Stimulated activated CD4-positive, alpha-beta T cell treated with anti-CD3 and anti-CD28 coated beads, Interleukin-15, amount 100 ng/mL, for 1 hour (primary cell): ENCODE measurements at places on chromosomes 6 and 20.

DNA sequence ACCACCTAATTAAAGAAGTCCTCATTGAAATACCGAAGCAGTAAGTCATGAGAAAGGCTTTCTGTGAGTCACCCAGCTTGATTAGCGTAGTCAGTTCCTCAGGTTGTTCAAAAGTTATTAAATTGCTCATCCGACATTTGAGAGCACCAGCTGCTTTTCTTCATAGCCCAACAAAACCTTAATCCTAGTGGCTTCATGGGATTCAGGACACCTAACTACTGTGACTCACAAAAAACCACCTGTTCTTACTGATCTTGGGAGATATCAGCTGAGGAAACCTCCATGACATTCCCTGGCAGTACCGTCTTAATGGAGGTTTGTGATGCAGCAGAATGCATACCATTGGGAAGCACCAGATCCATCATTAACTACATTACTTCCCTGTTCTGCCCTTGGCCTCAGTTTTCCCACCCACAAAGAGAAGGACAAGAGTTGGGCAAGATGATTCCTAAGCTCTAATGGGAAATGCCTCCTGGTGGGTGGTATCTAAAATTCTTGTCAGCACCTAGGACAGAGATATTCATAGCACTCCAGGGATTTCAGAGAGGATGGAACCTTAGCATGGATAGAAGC is 103.8 kb downstream of the KHDC1L start:
- DNase-seq = no peak

GRCh38 chr20:36479938-36480337 is 61.4 kb upstream of the MYL9 start:
- DNase-seq = no peak

- no peak for DNase-seq
Observed at GRCh38 chr6:52612336-52613054, 35.6 kb upstream of the TRAM2 start.

GRCh38 chr6:137685798-137686375 is 181.2 kb upstream of the TNFAIP3 start:
- DNase-seq = no peak

- DNase-seq = no peak
Observed at GRCh38 chr20:5996765-5997164, 46.3 kb downstream of the MCM8 start.

- DNase-seq = no peak
Observed at GRCh38 chr6:1593958-1594314, 15.8 kb upstream of the FOXC1 start.

GRCh38 chr6:118652051-118652615 is 742 bp upstream of the CEP85L start:
- DNase-seq = no peak

- no peak for DNase-seq
Observed at GRCh38 chr20:36775196-36775595, 1.6 kb upstream of the DSN1 start.

- DNase-seq = no peak
Observed at GRCh38 chr20:22368235-22368634, 216.1 kb downstream of the FOXA2 start.

- no peak for DNase-seq
Observed at GRCh38 chr20:45097485-45098102, 3.3 kb downstream of the KCNS1 start.

GRCh38 chr20:58040447-58041290 is 187.8 kb downstream of the ANKRD60 start:
- no peak for DNase-seq

DNA sequence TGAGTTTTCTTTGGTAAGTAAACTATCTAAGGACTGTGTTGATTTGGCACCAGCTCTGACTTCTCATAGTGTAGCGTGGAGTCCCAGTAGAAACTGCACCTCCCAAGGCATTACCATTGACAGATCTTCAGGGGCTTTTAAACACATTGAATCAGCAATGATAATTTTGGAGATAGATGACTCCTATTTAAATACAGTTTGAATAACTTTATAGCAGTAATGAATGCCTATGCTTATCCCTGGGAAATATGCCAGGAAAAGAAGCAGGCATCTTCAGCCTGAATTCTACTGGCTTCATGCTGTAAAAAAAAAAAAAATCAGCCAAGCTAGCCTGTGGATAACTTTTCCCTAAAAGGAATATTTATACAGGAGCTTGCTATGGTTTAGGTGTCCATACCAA is 895.9 kb downstream of the EYS start:
- DNase-seq = no peak

- no peak for DNase-seq
Observed at GRCh38 chr6:19181211-19181610, 656.0 kb upstream of the ID4 start.

- DNase-seq = no peak
Observed at GRCh38 chr6:27148404-27148795, 99.1 kb upstream of the PRSS16 start.

- DNase-seq = no peak
Observed at GRCh38 chr20:12354725-12355124, 437.0 kb downstream of the BTBD3 start.

DNA sequence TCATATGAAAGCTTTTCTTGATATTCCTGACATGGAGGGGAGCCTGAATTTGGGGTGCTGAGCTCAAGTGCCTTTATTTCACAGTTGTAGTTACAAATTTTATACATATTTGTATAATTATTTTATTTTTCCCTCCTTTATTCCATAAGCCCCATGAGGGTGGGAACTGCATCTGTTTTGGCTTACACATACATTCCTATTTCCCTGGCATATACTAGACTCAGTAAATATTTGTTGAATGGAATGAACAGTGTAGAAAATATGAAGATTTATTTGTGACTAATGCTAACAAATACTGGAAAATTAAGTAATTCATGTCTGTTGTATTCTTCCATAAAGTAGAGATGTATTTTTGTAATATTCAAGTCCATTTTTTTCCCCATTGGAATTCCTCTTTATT is 127.1 kb downstream of the MYO6 start:
- no peak for DNase-seq

GRCh38 chr6:156776470-156776839 is 723 bp upstream of the ARID1B start:
- DNase-seq = no peak

DNA sequence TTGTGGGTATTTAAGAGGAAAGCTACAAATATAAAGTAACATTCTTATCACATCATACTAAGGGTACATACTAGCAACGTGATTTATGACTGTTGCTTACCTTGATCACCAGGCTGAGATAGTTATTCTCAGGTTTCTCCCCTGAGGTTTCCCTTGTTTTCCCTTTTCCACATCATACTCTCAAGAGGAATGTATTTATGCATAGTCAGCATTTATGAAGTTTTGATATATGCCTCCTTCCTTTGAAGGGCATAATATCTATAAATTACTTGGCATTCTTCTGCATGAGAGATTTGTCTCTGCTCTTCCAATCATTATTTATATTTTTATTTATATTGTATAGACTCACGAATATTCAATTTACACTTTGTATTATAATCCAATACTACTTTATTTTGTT is 726.7 kb upstream of the ADGRB3 start:
- no peak for DNase-seq

- DNase-seq = no peak
Observed at GRCh38 chr6:140401761-140402160, 1027.3 kb upstream of the CITED2 start.

DNA sequence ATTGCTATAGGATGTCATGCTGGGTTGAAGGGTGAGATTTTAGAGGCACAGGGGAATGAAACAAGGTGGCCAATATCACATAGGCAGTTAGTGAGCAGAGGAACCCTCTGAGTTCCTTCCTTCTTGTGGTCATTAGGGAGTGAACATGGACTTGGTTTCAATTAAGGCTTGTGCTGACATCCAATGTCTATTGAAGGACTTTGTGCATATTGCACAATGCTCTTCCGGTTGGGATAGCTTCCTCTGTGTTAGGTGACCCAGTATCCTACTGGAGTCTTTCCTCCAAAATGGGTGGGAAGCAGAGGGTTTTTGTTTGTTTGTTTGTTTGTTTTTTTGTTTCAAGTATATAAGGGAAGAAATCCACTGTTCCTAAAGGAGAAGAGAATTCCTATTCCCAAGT is 98.5 kb downstream of the HDGFL1 start:
- DNase-seq = no peak

DNA sequence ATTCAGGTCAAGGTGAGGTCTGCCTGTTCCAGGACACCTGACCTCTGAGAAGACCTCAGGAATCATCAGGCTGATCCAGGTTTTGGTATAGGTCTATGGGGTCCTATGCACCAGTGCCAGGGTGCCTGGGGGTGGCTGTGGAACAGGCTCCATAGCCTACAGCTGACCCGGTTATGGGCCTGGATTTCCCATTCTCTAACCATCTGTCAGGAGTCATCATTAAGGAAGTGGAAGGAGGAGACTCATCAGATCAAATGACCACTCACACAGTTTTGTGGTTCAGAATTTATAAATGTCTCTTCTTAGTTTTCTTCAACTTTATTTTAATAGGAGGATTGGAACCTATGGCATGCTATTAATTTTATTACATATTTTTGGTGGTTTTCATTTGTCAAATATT is 14.8 kb downstream of the PLA2G7 start:
- no peak for DNase-seq

DNA sequence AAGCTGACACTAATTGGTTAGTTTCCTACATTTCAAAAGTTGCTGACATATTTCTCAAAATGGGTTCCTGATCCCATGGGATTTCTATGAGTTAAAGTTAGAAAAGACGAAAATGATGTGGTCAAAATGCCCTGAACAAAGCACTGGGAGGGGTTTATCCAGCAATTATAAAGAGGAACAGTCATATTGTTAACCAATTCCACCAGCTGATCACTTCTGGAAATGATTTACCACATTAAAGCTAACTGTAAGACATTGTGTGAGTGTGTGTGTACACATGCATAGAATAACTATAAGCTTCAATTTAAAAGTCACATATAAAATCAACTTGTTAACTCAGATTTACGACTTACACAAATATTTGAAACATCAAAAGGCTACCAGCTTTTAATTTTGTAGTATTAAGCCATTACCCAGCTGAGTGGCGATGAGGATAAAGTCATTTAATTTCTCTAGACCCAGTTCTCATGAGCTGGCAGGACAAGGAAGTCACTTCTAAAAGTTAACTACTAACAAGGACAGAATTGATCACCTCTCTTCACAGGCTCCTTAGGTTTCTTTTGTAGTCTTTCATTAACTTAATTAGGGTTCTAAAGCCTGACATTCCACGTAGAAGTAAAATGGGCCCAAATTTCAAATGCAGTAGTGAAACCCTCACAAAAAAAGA is 40.4 kb downstream of the MAN1A1 start:
- DNase-seq = no peak

DNA sequence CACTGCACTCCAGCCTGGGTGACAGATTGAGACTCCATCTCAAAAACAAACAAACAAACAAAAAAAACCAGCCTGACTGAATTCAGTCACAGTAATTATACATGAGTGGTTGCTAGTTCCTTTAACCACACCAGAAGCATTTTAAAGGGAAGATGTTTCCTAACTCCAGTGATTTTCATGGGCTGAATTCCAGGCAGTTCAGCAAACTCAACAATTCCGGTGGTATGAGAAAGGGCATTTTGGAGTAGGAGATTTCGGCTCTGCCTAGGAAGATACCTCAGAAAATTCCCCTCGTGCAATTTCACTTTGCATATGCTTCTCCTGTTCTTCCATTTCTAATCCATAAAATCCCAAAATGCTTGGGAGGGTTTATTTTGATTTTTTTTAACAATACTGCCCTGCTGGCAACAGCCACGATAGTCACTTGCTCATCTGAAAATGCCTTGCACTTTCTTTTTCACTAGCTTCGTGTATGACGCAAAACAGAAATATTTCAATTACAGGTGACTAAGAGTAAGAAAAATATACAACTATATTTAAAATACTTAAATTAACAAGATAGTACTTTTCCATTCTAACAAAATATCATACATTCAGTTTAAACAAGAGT is 48.3 kb upstream of the IPCEF1 start:
- DNase-seq = no peak

DNA sequence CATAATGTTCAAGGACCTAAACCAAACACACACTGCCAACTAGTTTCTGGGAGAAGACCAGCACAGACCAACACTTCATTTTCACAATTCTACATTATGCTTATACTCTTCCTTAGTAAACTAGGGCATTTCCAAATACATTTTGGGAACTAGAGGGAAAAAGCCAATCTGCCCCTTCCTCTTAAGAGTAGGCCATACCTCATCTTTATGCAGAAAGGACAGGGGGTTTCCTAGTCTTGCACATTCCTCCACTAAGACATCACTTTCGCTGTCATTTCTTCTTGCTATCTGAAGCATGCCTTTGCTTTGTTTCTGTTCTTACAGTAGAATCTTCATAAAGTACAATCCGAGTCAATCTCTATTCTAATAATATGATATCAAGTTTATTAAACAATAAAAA is 105.7 kb downstream of the SMLR1 start:
- no peak for DNase-seq

GRCh38 chr6:101760843-101761621 is 367.5 kb downstream of the GRIK2 start:
- no peak for DNase-seq

DNA sequence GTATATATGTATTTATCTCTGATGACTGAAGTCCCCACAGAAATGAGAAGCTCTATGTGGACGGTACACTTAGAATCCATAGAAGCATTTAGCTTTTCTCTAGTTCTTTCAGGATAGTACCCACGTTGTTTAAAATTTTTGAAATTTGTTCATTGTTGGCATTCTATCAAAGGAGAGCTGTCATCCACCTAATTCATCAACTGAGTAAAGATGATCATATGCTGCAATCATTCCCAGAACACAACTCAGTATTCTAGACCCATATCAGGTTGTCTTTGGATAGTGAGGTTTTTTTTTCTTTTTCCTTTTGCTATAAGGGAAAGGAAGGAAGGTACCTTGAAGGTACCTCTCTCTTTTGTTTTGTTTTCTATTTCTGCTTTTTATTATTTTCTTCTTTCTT is 9.3 kb downstream of the SERAC1 start:
- no peak for DNase-seq

DNA sequence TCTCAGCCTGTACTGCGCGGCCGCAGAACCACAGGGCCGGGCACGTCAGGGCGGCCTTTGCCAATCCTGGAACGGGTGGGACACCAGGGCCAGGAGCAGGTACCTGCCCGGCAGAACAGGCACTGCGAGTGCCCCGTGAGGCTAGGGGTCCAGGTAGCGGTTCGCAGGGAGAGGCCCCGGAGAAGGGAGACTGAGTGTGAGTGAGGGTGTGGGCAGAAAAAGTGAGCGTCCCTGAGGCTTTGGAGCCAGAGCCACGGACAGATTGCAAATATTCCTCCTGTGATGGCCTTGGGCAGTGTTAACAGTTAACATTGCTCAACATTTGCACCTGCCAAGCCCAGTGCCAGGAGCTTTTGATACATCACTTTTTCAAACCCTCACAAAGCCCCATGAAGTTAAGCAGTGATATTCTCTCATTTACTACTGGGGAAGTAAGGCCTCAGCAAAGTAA is 491 bp downstream of the GNMT start:
- DNase-seq = no peak

DNA sequence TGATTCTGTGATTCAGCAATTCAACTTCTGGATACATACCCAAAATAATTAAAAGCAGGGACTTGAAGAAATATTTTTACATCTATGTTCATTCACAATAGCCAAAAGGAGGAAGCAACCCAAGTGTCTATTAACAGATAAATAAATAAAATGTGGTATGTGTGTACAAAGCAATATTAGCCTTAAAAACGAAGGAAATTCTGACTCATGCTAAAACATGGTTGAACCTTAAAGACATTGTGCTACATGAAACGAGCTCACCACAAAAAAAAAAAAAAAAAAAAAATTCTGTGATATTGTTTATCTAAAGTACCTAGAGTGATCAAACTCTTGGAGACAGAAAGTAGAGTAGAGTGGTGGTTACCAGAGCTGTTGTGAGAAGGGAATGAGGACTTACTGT is 54.8 kb upstream of the TFAP2D start:
- no peak for DNase-seq

- no peak for DNase-seq
Observed at GRCh38 chr20:41686961-41687360, 68.8 kb upstream of the CHD6 start.
